Peyer's patch (tissue), 4 donors: ENCODE measurements at places on chromosomes 7 and 10. TPM values are rescaled to one million over a fixed set of nuclear protein-coding genes. Genes with fewer than 3 reads are reported as not detected.

GRCh38 chr10:115606086-115606485, 512.9 kb downstream of the ATRNL1 start:
- no peak for DNase-seq
- H3K27ac ChIP-seq: no peak overlapping the region
- no peaks in the 10 kb centered on the region for H3K4me1 ChIP-seq
- no peaks in the 10 kb centered on the region for H3K36me3 ChIP-seq
- no peaks in the 10 kb centered on the region for H3K27me3 ChIP-seq

- no peak overlapping the region for H3K4me3 ChIP-seq
- no peaks in the 10 kb centered on the region for H3K36me3 ChIP-seq
- no peak overlapping the region for H3K27ac ChIP-seq
- no peak for DNase-seq
- H3K27me3 ChIP-seq: no peaks in the 10 kb centered on the region
- H3K4me1 ChIP-seq: no peaks in the 10 kb centered on the region
These were observed 251.5 kb downstream of the BICC1 start for GRCh38 chr10:58764087-58764747.

GRCh38 chr7:256461-256940, 33.5 kb upstream of the FOXL3 start:
- no peak for DNase-seq
- no peak overlapping the region for H3K4me3 ChIP-seq
- peaks cover 78% of the 10 kb centered on the region for H3K36me3 ChIP-seq
- H3K27ac ChIP-seq: no peak overlapping the region
- no peaks in the 10 kb centered on the region for H3K27me3 ChIP-seq
- H3K4me1 ChIP-seq: no peaks in the 10 kb centered on the region

GRCh38 chr10:29304264-29304994, 15.6 kb downstream of the LYZL1 start:
- peaks cover 6% of the 10 kb centered on the region for H3K4me1 ChIP-seq
- no peak overlapping the region for H3K4me3 ChIP-seq
- H3K27me3 ChIP-seq: no peaks in the 10 kb centered on the region
- H3K36me3 ChIP-seq: no peaks in the 10 kb centered on the region
- DNase-seq: no peak
- H3K27ac ChIP-seq: no peak overlapping the region

Gene GNGT1
- not detected for total RNA-seq

Gene PHYHIPL
- total RNA-seq: 12.3 TPM

Gene CAMK1D
- 23.9 TPM for total RNA-seq

Gene MSMB
- not detected for total RNA-seq

Gene MPP7
- 12.8 TPM for total RNA-seq
